ENCODE measurements at places on chromosomes 16 and 17.

DNA sequence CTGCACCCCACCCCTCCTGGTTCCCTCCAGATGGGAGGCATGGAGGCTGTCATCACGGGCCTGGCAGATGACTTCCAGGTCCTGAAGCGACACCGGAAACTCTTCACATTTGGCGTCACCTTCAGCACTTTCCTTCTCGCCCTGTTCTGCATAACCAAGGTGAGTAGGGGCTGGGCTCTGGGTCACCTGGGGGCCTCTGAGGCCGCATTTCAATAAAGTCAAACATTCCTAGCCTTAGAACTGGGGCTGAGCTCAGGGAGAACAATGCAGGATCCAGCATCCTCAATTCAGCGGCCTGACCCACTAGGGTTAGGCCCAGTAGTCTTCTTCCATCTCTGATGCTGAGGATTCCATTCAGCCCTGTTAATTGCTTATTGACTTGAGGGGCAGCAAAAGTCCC is 42.1 kb downstream of the SLC6A2 start:
- DNase-seq, result no peak

DNA sequence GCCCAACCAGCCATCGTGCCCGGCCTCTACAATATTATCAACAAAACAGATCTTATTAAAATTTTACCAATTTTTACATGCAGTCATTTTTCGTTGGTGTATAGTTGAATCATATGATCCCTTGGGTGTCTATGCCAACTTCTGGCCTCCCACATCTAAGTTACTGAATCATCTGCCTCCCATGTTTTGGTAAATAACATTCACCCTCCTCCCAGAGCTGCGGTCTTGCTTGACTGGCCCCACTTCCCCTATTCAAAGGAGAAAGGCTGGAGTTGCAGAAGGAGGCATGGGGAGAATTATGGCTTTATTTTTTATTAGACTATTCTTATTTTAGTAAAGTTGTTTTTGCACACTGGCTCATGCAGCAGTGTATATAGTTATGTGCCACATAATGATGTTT is 18.5 kb upstream of the CCL23 start:
- no peak for DNase-seq

GRCh38 chr17:72954579-72954978 is 137.9 kb downstream of the SLC39A11 start:
- DNase-seq, result no peak

DNA sequence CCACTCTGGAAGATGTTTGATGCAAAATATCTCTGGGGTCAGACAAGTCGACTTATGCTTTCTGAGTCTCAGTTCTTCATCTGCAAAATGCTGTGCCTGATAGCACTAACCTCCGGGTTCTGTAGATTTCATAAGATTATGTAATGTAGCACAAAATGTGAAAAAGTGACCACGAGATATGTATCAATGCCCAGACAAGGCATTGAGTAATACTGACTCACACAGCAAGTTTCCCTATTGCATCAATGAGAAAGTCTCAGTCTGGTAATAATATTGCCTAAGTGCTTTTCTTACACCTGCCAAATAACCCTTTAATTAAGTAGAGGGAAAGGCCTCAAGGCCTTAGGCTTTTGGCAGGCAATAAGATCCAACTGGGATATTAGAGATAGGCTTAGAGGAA is 41.4 kb upstream of the MMP2 start:
- DNase-seq, result peak; percentile 2

All from activated CD4-positive, alpha-beta T cell treated with anti-CD3 and anti-CD28 coated beads, Interleukin-10, Interleukin-2, amounts not matched to agents 100 ng/mL and 50 ng/mL, durations not matched to agents 16 hours and 8 hours (primary cell).